ENCODE measurements at places on chromosomes 13 and 19.

GRCh38 chr13:99124794-99125316 lies 75.8 kb upstream of the UBAC2 start:
- DNase-seq: no peak

GRCh38 chr19:28475525-28475924 lies 737.4 kb downstream of the UQCRFS1 start:
- no peak for DNase-seq

DNA sequence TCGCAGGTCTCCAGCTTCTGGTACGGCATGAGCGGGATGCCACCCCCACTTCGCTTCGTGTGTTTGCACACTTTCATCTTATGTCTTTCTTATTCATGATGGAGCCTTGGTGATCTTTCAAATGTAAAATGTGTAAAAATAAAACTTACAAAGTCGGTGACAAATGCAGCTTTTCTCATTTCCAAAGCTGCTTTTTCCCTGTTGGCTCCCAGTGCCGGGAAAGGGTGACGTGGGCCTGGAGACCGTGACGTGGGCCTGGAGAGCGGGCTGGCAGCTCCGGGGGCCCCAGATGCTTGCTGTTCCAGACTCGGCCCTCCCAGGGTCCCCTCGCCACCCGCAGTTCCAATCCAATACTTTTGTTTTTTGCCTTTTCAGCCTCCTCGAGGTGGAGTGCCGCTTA lies 101.4 kb downstream of the KDM4B start:
- DNase-seq: no peak

DNA sequence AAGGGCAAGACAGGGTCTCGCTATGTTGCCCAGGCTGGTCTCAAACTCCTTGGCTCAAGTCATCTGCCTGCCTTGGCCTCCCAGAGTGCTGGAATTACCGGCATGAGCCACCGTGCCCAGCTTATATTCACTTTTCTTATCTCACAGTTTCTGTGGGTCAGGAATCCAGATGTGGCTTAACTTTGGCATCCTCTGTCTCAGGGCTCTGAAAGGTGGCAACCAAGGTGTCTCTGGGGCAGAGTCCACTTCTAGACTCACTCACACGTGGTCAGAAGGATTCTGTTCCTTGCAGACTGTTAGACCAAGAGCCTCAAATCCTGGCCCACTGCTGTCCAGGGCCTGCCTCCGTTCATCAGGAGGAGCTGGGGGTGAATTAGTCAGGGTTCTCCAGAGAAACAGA lies 7.6 kb upstream of the LMNB2 start:
- no peak for DNase-seq

- no peak for DNase-seq
These were observed 547.9 kb downstream of the GPC6 start for GRCh38 chr13:93774506-93774905.

- no peak for DNase-seq
These were observed 84.6 kb downstream of the ATP11A start for GRCh38 chr13:112774448-112774792.

GRCh38 chr13:46387064-46387851 lies at the start of gene RUBCNL:
RUBCNL (minus strand) TSS chr13:46387252; CDS start chr13:46372475, 14,777 bp downstream.
- DNase-seq: no peak

- no peak for DNase-seq
These were observed 9.8 kb downstream of the SAFB start for GRCh38 chr19:5632657-5633056.

DNA sequence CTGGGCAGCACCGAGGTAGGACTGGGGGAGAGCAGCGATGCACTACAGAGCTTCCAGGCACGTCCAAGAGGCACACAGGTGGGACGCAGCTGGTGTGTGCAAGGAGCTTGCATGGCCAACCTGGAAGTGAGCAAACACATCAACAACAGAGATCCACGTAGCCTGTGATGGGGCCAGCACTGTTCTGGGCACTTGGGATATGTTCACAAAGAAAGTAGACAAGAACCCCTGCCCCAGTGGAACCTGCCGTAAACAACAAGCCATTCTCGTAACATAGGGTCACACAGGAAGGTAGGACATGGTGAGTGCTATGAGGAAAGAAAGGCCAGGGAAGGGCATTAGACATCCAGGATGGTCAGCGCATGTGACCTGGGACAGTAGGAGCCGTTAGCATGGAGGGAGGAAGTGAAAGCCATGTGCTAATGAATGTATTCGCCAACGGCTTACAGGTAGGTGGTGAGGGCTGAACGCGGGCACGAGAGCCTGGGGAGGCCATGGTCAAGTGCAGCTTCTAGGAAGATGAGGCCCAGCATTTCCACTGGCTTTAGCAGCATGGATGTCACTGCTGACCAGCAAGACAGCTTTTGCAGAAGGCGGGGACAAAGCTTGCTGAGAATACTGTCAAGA lies 105.5 kb downstream of the TEX26 start:
- DNase-seq: no peak

DNA sequence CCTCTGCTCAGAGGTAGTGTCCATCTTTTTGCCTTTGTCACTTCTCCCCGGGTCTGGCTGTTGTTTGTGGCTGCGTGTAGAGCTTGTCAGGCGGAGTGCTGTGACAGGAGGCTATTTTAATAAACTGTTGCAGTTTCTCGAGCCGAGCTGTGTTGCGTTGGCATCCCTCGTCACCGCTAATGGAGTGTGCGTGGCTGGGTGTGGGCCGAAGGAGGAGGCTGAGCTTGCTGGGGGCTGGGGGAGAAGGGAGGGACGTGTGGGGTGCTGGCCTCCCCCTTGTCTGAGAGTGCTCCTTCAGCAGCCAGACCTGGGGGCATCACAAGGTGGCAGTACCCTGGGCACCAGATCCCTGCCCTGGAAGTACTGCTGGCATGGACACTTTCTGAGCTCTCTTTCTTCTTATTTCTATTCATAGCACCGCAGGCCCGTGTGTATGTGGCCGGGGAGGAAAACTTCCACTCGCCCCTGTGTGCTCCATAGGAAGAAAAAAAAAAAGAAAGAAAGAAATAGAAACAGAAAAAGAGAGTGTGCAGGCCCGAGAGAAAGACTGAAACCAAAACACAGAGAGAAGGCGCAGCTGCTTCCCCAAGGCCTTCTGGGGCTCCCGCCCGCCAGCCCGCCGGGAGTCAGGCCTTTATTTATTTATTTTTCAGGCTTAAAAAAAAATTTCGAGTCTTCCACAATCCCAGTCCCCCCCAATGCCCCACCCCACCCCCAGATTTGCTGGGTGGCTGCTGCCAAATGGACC lies 27.0 kb downstream of the NFIX start:
- no peak for DNase-seq

DNA sequence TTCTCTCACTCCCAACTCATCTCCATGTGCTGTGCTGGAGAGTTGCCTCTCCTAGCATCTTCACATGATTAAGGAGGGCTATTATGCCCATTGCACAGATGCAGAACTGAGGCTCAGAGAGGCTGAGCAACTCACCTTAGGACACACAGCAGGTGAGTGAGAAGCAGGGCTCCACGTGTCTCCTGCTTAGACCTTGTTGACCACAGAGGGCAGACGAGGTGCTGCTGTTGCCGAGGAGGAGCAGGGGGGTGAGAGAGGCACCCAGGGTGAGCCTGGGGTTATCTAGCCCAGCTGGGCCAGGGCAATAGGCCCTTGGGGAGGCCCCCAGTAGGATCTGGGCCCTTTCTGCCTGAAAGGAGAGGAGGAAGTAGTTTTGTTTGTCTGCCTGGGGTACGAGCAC lies 2.4 kb upstream of the HSH2D start:
- no peak for DNase-seq

DNA sequence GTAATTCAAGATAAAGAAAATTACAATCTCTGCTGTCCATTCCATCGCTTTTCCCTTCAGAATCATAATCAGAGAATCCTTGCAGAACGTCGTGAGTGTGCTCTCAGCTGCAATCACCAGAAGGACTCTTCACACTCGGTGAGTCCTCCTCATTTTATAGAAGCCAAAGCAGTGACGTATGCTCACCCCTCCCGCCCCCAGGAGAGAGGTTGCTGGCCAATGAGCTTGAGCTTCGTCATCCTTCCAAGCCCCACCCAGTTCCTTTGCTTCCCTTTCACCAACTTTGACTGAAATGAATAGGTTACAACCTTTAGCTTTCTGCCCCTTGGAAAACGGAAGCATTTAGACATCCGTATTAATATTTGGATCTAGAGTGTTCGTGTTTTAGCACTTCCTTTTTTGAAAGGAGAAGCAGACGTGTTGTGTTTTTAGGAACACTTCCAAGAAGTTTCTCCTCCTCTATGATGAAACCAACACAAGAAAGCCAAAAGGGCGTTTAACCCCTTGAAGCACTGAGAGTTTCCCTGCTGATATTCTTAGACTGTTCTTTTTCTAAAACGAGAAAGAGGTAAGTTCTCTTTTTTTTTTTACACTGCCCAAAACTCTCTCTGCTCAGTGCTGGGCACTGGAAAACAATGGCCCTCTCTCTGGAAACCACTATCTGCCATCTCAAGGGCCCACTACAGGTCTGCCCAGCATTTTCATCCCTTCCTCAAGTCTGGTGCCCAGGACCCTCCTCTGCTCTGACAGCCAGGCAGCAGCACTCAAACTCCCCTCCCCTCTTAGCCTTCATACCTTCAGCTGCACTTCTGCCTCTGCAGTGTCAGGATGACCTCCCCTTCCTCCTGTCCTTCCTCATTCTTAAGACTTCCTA lies 44.3 kb upstream of the CEACAM21 start:
- no peak for DNase-seq

Data from GOT3 (cell line).